BJ (cell line): ENCODE measurements at places on chromosomes 4 and X.

GRCh38 chr4:42646999-42647541 is 9.8 kb downstream of the ATP8A1 start:
- DNase-seq, result no peak

DNA sequence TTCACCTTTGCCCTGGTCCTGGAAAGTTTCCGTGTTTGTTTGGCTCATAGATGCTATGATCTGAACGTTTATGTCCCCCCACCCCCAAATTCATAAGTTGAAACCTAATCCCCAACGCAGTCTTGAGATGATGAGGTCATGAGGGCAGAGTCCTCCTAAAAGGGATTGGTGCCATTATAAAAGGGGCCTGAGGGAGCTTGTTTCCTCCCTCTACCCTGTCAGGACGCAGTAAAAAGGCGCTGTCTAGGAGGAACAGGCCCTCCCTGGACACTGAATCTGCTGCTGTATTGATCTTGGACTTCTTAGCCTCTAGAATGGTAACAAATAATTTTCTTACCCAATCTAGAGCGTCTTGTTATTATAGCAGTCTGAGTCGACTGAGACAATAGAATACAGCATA is 2190.6 kb upstream of the TENM3 start:
- DNase-seq, result no peak

DNA sequence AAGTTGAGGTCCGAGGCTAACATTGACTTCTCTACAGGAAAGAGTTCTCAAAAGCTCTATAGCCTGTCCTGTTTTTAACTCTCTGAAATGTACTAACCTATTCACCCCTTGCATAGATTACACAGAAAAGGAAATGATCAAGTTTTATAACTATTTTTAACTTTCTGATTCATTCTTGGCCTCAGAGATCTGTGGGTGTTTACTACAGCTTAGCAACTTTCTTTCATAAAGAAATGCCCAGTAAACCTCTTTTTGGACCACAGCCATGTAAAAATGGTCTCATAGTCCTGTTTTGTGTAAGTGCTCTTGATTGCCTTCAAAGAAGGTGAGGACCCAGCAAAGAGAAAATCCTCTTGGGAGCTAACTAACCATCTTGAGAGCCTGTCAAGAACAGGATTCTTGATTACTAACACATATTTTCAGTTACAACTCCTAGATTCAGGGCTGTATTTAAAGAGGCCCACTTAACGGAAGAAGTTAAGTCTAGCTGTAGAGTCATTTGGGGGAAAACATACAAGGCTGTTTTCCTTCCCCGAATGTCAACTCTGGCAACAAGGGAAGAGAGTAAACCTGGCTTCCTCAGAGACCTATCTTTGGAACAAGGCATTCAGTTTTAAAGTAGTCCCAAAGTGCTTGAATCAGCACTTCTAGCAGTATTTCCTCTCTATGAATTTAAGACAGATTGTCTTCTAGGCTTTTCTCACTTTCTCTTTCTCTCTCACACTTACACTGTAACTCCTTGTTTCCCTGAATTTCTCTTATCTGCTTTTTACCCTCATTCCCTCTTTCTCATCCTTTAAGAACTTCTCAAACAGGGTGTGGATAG is 78.2 kb downstream of the IL21 start:
- DNase-seq, result peak; percentile 19

DNA sequence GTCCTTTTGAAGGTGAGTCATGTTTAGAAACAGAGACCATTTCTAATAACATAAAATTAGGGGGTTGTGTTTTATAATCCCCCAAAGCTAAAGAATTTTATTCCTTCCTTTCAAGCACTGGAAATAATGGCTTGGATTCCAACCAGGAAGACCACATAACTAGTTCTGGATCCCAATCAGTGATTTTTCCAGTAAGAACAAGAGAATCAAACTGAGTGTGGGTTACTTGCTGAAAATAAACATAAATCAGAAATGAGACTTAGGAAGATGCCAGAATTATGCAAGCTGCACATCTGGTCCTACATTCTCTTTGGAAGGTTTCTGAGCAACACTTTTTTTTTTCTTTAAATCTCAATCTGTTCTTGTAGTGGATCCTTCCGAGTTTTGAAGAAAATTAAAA is 76.3 kb downstream of the SOWAHB start:
- DNase-seq, result peak; percentile 79

- DNase-seq, result no peak
Measured at GRCh38 chr4:174207367-174207766, 76.1 kb downstream of the FBXO8 start.

DNA sequence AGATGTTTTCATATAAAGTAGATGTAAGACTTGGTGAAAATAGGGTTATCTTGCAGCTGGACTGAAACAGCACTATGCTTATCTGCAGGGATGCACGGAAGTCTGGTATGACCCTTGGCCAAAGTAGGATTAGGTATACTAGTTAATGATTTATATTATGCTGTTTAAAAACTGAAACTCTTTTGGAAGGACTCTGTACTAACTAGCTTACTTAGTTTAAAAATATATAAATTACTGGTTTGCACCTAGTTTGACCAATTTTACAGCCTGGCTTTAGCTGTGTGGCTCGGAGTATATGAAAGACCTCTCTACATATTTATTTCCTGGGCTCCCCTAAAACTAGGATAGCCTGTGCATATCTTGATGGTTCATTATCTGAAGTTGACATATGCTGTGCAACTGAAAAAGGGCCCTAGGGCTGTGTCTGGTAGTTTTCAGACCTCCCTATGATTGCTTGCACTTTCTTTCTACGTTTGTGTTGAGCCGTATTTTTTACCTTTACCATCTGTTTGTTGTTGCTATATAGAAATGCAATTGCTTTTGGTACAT is 89.2 kb downstream of the TMEM144 start:
- DNase-seq, result no peak
